Naive thymus-derived CD8-positive, alpha-beta T cell (primary cell): ENCODE measurements at places on chromosomes 1 and 21.

GRCh38 chr21:14900611-14901010 is 164.2 kb downstream of the NRIP1 start:
- DNase-seq: no peak

- no peak for DNase-seq
These were observed 22.4 kb downstream of the PTPN22 start for GRCh38 chr1:113849072-113849471.

DNA sequence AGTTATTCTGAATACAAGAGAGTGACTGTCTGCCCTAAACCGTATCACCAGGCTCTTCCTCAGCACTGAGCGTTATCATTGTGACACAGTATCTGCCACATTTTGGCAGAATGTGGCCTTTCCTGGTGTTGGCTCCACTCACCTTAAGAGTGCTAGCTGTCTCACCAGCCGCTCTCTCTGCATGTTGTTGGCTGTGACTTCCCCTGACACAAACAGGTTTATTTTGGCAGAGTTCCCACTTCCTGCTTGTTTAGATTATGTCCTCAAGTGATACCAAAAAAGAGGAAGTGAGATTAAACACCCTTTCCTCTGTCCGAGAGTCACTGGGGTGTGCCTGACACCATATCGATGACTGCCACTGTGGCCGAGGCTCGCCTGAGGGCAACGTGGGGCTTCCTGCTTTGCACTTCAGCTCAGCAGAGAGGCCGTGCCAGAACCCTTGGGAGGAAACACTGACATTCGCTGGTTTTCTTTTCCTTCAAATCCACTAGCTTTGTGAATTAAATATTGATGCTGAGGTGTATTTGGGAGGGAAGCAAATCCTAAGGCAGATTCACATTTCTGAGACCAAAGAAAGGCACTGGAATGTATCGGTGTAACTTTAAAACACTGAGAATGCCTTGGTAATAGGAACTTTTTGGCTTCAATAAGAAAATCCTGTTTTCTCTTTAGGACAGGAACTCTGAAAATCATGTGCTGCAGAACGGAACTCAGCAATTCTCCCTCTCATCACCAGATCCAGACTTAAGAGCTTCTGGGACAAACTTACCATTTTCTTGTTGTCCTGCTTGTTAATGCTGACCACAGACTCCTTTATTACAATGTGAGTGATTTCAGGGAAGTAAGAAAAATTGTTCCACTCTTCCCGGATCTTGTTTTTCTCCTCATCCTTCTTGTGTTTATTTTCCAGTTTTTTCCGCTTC is 102.1 kb downstream of the JAK1 start:
- DNase-seq: peak; percentile 12

DNA sequence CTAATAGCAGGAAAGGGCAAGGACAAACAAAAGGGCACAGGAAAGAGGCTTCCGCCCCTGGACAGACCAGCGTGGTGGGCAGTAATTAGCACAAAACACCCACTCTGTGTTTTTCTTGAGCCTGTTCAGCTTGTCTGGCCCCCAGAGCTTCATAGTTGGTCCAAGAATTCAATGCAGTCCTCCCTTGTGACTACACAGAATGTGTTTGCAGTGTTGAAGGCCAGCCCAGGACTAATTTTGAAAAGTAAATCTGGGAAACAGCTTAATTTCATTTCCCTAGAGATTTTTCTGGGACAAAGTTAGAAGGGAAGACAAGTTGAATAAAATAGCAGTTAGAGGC is 49.2 kb upstream of the LMO4 start:
- no peak for DNase-seq
